Bone marrow (tissue), 2 donors: ENCODE measurements at places on chromosomes 12 and 14.

- no peak for DNase-seq
Observed at GRCh38 chr12:110998165-110998564, 77.8 kb upstream of the MYL2 start.

DNA sequence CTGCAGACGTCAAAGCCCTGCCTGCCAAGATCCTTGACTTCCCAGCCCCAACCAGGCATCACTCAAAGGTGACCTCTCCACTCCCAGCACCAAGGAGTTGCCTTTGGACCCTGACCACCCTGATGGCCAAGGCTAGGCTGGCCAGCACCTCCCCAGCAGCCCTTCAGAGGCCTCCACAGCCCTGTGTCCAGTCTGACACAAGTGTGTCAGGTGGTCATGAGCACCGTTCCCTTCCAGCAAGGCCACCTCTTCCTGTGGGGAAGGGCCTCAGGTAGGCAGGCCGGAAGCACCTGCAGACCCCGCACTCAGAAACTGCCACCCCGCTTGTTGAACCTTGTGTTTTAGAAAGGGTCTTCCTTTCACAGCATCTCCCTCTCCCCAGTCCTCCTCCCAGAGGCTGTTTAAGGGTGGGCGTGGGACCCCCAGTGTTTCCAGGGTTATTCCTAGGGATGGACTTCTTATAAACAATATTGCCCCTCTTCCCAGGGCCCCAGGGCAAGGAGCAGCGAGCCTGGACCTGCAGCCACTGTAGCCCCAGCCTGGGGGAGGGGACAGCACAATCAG, 13.2 kb upstream of the INF2 start:
- DNase-seq = no peak

DNA sequence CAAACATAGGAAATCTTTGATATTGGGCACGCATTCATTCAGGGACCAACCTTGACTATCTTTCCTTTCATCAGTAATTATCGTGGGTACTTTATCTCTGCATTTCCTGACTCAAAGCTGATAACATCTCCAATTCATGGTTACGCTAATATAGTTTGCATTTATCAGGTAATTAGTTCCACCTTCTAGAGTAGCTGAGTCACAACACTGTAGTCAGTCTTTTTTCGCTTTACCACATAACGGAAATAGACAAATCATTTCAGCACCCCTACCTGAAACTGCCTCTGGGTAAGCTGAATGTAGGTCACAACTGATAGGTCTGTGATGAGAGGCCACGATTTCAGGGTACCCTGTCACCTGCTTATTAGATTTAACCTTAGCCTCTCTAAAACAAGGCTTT, 36.7 kb upstream of the IL22 start:
- no peak for DNase-seq

DNA sequence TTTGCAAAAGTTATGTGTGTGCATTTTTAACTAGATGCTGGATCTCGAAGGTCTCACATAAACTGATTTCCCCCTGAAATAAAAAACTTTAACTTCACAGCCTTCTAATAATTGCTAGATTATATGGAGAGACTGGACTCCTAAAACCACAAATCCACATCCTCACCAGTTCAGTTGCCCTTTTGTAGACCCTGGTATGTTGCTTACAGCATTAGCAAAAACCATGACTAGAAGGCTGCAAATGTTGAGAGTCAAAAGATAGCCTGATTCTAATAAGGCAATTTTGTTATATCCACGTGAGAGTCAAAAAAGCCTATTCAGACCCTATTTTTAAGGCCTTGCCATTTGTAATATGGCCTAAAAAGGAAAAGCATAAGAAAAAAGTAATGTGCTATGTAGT, 37.4 kb downstream of the RASSF8 start:
- no peak for DNase-seq

DNA sequence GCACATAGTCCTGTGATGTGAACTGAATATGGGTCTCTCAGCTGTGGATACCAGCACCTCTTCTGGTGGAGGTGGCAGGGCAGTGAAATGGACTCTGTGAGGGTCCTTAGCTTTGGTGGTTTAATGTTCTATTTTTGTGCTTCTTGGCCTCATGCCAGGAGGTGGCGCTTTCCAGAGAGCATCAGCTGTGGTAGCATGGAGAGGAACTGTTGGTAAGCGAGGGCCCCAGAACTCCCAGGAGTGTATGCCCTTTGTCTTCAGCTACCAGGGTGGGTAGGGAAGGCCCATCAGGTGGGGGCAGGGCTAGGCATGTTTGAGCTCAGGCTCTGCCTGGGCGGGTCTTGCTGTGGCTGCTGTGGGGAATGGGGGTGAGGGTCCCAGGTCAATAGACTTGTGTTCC, 241.7 kb downstream of the AEBP2 start:
- no peak for DNase-seq

GRCh38 chr14:94059998-94060397, 21.0 kb downstream of the DDX24 start:
- DNase-seq = no peak

- no peak for DNase-seq
Observed at GRCh38 chr12:81962126-81962856, 203.1 kb upstream of the PPFIA2 start.

GRCh38 chr12:95623554-95624170, 72.4 kb upstream of the USP44 start:
- peak; percentile 2 for DNase-seq

DNA sequence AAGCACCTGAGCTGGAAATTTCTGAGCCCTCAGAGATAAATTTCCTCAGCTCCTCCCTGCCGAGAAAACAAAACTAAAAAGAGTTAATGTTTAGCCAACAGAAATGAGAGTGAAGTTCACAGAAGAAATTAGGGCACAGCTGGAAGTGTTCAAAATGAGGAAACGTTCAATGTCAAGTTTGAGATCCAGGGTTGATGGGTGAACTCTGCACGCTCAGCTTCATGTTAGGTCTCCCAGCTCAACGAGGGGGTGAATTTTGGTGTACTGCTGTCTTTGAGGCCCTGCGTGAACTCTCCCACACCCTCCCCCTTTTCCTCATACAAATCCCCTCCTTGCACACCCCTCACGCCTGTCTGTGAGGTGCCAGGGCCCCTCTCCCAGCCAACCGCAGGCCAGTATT, 13.3 kb upstream of the OAS3 start:
- DNase-seq = no peak

DNA sequence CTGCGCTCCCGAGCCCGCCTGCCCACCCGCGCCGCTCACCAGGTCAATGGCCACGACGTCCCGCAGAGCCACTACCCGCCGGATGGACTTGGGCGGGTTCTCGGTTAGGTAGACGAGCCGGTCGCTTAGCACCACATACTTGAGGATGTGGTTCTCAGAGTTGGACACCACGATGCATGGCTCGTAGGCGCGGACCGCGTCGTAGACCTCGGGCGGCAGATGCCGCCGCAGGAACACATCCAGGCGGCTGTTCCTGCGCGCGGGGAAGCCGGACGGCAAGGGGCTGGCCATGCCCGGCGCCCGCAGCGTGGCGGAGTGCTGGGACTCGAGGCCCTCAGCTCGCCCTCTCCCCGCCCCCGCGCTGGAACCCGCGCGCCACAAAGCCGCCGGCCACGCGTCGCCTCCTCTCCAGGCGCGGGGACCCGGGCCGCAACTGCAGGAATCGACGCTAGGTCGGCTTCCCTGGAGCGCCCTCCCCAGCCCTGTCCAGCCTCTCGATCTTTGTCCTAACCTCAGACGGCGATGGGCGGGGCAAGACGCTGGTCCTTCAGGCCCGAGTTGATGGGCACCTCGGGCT, at the start of gene C12orf56:
Gene C12orf56, minus strand, starts transcription at position 484 of the 577 bp plus-strand sequence. Its CDS starts 193 bp downstream, at position 291.
- DNase-seq = no peak

GRCh38 chr14:76597387-76597786, 163.9 kb upstream of the VASH1 start:
- DNase-seq = no peak

GRCh38 chr12:53670971-53671370, 4.9 kb downstream of the ATP5MC2 start:
- DNase-seq = no peak

- DNase-seq = no peak
Observed at GRCh38 chr12:1834186-1834925, 14.0 kb downstream of the LRTM2 start.

DNA sequence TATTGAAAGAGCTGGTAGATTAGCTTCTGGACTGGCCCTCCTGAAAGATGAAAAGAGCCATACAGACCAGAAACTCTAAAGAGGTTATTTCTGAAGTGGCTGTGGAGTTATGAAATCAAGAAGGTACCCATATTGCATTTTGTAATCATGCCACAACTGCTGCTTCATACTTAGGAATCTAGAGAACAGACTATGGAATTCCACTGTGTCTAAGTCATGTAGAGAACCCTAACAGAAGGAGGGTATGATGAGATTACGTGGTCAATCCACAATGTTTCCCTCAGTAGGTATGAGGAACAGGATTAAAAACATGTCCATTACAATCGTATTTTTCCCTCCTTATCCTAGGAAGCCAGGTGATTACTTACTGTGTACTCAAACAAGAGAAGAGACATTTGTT, 708.8 kb downstream of the RERGL start:
- DNase-seq = no peak
